ENCODE measurements at places on chromosomes 3 and 15.

DNA sequence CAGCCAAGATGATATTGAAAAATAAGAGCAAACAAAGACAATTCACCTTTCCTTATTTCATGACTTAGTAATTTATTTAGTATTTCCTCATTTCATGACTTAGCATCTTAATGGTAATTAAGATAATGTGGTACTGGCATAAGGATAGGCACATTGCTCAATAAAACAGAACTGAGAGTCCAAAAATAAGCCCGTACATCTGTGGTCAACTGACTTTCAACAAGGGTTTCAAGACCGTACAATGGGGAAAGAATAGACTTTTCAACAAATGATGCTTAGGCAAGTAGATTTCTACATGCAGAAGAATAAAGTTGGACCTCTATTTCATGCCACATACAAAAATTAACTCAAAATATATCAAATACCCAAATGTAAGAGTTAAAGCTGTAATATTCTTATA, 603 bp upstream of the PYDC2 start:
- no peak for DNase-seq

DNA sequence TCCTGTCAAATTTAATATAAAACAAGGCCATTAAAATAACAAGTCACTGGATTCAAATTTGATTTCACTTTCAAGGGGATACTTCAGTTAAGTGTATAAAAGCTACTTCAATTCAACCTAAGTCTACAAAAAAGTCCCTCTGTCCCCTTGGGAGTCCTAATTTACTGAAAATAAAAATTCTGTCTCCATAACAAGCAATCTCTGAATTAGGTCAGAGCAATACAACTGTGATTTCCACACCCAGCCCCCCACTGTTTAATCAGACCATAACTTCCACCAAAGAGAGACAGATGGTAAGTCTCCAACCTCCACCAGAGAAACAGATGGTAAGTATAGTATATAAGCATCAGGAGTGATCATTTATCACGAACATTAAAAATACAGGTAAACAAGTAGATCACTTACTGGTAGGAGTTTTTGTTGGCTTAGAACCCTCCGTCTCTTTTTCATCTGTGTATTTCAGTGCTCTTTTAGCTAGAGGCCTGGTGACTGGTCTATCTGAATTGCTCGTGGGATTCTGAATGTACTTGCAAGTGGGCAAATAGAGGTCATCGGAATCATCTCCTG, 12.1 kb downstream of the SGO1 start:
- no peak for DNase-seq

DNA sequence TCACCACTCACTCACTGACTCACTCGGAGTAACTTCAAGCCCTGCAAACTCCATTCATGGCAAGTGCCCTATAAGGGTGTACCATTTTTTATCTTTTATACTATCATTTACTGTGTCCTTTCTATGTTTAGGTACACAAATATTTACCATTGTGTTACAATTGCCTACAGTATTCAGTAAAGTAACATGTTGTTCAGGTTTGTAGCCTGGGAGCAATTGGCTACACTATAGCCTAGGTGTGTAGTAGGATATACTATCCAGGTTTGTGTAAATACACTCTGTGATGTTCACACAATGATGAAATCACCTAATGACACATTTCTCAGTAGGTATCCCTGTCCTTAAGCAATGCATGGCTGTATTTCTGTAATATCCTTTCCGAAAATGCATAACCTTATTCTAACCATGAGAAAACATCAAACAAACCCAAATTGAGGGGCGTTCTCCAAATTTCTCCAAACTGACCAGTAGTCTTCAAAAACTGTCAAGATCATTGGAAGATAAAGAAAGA, 17.9 kb upstream of the CNOT10 start:
- no peak for DNase-seq

GRCh38 chr3:189038773-189039745, 132.7 kb upstream of the TPRG1 start:
- no peak for DNase-seq

DNA sequence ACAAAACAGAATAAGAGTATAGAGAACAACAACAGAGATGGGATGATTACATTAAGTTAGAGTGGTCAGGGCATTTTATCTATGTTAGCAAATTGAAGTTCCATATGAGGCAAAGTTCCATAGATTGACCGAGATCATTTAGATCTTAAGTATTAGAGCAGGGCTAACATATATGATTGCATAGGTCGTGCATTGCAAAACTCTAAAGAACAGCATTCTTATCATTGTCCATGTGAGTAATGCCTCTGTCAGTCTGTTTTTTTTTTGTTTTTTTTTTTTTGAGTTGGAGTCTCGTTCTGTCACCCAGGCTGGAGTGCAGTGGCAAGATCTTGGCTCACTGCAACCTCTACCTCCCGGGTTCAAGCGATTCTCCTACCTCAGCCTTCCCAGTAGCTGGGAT, 341.7 kb upstream of the KCNH8 start:
- DNase-seq, result no peak

- DNase-seq, result no peak
These were observed 321.8 kb downstream of the CTNNB1 start for GRCh38 chr3:41521010-41521655.

Data from anterior cingulate cortex (tissue), 58 donors.